SW 1271 (cell line): ENCODE measurements at places on chromosomes 3 and 15.

- no peak for DNase-seq
These were observed 12.5 kb upstream of the TCAIM start for GRCh38 chr3:44326019-44326418.

- no peak for DNase-seq
These were observed 103.6 kb downstream of the APBA2 start for GRCh38 chr15:28989239-28989830.

DNA sequence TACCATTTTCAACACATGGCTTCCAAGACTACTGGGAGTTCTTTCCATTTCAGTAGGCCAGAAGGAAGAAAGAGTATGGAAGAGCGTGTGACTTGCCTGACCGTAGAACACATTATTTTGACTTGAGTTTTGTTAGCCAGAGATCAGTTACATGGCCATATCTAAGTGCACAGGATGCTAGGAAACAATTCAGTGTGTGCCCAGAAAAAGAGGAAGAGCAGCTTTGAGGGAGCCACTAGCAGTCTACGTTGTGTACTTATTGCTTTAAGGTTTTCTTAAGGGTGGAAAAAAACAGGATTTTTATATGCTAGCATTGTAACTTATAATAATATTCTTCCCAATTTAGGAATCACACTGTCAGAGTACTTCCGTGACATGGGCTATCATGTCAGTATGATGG, 44.1 kb upstream of the GRAMD1C start:
- DNase-seq, result no peak

DNA sequence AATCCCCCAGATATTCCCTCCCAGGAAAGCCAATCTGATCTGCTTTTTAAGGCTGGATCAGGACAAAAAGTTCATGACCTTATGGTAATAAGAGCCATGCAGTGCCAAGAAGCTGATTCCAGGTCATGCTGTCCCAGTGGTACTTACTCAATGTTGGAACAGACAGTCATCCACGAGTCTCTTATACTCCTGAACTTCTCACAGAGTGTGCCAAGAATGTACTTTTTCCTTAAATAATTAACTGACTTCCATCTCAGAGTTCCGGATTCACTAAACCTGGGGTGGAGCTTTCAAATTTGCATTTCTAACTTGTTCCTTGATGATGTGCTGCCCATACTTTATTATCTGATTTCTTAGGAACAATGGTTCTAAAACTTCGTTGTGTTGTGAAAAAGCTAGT, 3.4 kb upstream of the P3H2 start:
- DNase-seq, result no peak

DNA sequence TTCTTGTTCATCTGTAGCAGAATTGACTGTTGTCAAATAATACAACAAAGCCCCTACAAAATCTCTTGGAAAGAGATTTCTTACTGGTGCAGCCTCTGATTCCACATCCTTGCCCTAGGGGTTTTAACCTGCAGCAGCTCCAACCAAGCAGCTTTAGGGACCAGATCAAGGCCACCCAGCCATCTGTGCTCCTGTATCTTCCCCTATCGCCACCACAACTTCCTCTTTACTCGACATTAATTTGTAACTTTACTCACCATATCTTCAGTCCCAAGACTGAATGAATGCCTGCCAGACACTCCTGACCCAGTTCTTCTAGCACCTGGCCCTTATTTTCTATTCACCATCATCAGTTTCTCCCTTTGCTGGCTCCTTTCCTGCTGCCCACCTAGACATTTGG, 156.6 kb upstream of the IL12A start:
- DNase-seq, result no peak

- no peak for DNase-seq
These were observed 50.6 kb downstream of the CMTM6 start for GRCh38 chr3:32452009-32452408.

DNA sequence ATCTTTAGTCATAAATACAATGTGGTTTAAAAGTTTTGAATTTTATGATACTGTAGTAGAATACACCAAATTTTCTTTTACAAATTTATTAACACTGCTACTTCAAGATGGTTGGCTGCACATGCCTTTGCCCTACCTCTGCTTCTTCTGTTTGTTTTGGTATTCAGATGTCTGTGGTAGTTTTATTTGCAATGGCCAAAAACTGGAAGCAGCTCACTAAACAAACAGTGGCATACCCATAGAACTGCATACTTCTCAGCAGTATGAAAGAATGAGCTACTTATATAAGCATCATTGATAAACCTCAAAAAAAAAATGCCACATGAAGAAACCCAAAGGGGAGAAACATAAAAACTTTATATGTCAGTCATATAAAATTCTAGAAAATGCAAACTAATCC, 19.5 kb downstream of the ARIH2 start:
- DNase-seq, result no peak

DNA sequence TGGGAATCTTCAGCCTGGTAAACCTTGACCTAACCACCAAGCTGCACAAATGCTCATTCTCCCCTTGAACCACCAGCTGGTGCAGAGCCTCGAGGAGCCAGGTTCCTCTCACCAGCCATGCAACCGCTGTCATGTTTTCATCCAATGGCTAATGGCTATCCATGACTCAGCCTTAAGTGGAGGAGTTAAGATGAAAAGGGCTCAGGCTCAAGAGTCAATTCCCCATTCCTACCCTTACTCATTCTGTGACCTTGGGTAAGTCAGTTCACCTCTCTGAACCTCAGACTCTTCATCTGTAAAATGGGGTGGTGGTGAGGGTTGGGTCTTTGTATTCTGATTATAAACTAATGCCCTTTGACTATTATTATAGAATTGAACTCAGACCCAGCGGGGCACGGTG, 515.6 kb downstream of the SHQ1 start:
- DNase-seq, result no peak

GRCh38 chr3:161171639-161172552, 49.2 kb upstream of the NMD3 start:
- no peak for DNase-seq

- no peak for DNase-seq
These were observed 113.6 kb upstream of the CACNA2D3 start for GRCh38 chr3:54008744-54009143.

GRCh38 chr15:71437919-71438318, 322.6 kb downstream of the THSD4 start:
- no peak for DNase-seq

- peak; percentile 27 for DNase-seq
These were observed 359.7 kb upstream of the ROPN1 start for GRCh38 chr3:124351430-124352148.

DNA sequence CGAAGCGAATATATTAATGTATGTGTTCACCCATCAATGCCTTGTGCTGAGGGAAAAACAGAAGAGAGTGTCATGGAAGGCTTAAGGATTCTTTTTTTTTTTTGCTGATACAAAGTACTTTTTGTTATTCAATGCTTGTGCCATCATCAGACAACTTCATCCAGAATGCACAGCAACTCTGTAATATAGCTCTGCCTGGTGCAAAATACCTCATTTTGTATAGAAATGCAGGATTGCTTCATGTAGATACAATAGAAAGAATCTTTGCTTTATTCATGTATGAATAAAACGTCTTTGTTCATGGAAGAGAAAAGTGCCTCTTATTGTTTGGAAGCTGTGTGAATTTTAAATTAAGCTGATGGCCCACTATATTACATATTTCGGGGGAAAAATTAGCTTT, 62.9 kb downstream of the SH3GL3 start:
- DNase-seq, result no peak
